ENCODE measurements at places on chromosomes 11 and 22.

- DNase-seq: no peak
These were observed 238.7 kb downstream of the FAM181B start for GRCh38 chr11:82494988-82495432.

DNA sequence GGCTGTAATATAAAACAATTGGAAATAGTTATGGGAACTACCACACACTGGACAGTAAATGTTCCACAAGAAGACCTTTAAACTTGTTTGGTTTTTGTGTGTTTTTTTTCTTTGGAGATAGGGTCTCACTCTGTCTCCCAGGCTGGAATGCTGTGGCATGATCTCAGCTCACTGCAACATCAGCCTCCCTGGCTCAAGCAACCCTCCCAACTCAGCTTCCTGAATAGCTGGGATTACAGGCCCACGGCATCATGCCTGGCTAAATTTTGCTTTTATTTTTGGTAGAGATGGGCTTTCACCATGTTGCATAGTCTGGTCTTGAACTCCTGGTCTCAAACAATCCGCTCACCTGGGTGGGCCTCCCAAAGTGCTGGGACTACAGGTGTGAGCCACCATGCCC is 121.0 kb downstream of the MPPED2 start:
- DNase-seq: no peak

DNA sequence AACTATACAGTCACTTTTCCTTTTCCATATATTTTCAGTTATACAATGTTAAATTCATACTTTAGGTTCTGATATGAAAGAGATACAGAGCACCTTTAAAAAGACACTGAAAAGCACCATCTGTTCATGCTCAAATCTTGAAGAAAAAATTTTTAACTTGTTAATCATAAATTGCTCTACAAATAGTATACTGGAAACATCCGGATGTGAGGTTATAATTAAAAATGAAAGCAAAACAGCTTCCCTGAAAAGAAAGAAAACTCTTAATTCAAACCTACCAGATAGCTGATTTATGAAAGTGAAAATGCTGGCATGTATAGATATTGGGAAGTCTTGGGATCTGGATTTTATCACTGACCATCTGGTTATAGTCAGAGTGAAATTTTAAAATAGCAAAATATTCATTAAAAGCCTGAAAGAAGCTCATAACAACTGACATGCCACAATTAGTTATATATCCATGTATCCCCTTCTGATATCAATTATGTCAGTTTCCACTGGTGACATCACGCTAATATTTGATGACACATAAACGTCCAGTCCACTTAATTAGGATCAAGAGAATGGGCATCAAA is 740.0 kb downstream of the DLG2 start:
- DNase-seq: no peak

GRCh38 chr11:69220561-69221051 is 64.9 kb downstream of the SMIM38 start:
- DNase-seq: no peak

DNA sequence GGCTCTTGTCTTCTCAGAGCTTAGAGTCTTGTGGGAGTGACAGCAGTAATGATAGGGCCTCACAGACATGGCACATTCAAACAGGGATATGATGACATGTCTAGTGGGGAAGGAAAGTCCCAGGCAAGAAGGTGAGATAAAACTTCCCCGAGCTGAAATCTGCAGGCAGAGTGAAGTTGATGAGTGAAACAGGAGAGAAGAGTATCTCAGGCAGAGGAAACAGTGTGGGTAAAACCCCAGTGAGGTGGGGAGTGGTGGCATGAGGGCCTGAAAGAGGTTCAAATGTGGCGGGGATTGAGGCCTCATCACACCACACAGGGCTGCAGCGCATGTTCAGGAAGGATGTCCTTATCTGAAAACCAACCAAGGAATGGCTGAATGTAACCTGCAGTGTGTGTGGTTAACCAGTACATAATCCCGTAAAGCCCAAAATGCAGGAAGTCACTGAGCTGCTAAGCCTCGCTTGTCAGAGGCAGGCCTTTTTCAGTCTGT is 153.8 kb upstream of the E2F8 start:
- no peak for DNase-seq

DNA sequence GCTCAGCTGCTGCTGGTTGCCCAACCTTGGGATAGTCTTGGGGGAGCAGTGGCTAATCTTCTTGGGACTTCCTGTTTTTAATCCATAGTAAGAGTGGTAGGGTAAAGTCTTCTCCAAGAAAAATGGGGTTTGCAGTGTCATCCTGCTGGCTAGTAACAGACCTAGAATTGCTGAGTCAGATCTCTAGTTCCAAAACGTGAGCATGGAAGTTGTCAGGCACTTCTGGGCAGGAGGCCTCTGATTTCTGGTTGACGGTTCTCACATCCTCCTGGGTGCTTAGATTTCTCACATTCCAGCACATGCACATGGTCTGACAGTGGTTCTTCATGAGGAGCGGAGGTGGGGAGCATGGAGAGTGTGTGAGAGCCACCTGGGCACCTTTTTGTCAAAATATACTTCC is 410.0 kb downstream of the OPCML start:
- no peak for DNase-seq

DNA sequence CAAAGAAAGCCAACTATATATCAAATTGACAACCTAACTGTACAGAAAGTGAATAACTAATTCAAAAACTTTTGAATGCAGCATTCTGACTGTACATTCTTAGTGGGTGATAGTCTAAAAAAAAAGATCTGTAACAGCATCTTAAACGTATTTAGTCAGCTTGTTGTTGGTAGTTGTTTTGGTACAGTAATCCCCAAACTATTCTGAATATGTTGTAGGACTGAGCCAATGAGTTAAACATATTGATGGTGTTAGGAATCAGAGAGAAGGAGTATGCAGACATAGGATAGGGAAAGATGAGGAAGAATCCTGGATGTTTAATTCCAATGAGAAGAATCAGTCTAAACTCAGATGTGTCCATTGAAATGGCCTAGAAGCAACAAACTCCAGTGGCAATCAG is 41.9 kb upstream of the KIRREL3 start:
- DNase-seq: no peak

DNA sequence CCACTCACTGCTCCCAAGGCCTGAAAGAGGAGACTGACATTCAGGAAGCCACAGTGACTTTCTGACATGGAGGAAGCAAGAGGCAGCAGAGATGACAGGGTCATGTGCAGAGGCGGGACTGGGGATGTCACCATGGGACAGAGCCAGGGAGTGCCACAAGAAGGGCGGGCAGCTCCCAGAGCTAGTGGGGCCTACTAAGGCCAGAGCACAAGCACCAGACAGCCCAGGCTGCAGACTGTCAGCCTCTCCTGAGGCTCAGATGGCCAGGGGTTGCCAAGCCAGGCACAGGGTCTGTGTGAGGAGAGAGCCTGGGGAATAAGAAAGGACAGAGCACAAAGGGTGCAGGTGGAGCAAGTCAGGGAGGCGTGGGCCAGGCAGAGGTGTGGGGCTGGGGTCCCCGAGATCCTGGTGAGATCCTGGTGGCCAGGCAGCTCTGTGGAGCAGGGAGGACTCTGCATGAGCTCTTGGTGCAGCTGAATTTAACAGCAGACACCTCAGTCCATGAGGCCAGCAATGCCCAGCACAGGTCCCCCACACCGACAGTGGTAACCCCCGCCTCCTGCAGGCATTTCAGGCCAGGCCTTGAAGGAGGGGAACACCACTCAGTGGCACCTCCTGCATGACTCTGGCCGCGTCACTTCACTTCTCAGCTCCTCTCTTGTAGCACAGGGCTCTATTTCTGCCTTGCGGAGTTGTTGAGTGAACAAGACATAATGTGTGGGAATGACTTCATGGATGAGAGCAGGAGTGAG is 52.3 kb downstream of the SGSM3 start:
- no peak for DNase-seq

GRCh38 chr11:133386852-133387251 is 145.4 kb downstream of the OPCML start:
- no peak for DNase-seq

GRCh38 chr22:32410459-32410858 is 1.6 kb downstream of the RTCB start:
- DNase-seq: no peak

- no peak for DNase-seq
These were observed 23.1 kb upstream of the ANO5 start for GRCh38 chr11:22169833-22170232.

DNA sequence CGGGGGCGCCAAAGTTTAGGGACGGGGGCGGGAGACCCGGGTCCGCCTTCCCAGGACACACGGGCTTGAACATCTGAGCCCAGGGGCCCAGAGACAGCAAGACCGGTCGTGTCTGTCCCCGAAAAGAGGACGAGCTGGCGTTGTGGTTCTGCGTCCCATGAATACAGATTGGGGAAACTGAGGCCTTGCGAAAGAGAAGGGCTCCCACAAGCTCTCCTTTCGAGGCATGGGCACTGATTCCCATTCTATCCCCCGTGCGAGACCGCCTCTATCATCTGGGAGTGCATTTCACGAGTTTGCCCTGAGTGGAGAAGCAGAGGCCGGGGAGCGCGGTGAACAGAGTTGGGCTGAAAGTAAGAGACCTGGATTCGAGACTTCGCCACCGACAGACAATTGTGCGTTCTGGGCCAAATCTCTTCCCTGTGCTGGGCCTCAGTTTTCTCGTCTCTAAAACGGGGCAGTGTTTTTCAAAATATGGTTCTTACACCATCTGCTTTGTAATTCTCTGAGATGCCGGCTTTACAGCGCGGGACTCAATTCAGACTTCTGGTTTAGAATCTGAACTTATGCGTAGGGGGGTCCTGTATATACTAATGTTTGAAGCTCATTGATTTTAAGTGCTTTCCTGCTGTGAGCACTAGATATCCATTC is 471 bp downstream of the RNF185 start:
- DNase-seq: peak; percentile 9

DNA sequence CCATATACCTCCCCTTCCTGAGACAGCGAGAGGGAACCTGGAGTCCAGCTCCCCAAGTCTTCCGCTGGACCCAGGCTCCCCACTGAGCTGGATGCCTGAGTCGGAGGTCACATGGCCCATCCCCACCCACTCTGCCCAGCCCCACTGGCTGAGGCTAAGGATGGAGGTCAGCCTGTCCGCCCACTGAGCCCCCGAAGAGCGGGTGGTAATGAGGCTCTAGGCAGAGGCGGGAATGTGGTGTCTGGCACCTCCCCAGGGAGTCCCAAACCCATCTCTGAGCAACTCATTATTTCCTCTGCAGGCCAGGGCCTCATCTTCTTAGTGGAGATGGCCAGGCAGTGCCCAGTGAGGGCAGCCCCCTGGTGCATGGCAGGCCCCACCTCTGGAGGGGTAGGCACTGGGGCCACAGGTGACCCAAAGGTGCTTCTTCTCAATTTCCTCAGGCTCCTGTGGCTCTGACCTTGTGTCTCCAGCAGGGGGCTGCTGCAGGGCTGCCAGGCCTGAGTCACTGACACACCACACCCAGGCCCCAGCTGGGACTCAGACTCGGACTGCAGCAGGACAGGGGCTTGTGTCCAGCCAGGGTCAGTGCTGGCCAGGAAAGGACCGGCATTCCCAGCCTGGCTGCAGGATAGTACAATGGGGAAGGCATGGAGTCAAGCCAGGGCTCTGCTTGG is 10.2 kb upstream of the PDE2A start:
- peak; percentile 26 for DNase-seq

DNA sequence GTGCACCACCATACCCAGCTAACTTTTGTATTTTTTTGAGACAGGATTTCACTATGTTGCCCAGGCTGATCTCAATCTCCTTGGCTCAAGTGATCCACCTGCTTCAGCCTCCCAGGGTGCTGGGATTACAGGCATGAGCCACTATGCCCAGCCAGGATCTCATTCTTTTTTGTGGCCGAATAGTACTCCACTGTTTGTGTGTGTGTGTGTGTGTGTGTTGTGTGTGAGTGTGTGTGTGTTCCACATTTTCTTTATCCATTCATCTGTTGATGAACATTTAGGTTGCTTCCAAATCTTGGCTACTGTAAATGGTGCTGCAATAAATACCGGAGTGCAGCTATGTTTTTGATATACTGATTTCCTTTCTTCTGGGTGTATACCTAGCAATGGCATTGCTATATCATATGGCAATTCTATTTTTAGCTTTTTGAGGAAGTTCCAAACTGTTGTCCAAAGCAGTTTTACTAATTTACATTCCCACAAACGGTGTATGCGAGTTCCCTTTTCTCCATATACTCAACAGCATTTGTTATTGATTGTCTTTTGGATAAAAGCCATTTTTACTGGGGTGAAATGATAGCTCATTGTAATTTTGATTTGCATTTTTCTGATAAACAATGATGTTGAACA is 105.4 kb downstream of the TTC28 start:
- DNase-seq: no peak

- no peak for DNase-seq
These were observed 979 bp upstream of the MOGAT2 start for GRCh38 chr11:75716659-75717058.

- DNase-seq: no peak
These were observed 5.1 kb downstream of the PRAME start for GRCh38 chr22:22553735-22554586.

- no peak for DNase-seq
These were observed 89.6 kb upstream of the API5 start for GRCh38 chr11:43222215-43222614.

GRCh38 chr22:29382580-29383302 is 5.6 kb downstream of the AP1B1 start:
- DNase-seq: no peak

DNA sequence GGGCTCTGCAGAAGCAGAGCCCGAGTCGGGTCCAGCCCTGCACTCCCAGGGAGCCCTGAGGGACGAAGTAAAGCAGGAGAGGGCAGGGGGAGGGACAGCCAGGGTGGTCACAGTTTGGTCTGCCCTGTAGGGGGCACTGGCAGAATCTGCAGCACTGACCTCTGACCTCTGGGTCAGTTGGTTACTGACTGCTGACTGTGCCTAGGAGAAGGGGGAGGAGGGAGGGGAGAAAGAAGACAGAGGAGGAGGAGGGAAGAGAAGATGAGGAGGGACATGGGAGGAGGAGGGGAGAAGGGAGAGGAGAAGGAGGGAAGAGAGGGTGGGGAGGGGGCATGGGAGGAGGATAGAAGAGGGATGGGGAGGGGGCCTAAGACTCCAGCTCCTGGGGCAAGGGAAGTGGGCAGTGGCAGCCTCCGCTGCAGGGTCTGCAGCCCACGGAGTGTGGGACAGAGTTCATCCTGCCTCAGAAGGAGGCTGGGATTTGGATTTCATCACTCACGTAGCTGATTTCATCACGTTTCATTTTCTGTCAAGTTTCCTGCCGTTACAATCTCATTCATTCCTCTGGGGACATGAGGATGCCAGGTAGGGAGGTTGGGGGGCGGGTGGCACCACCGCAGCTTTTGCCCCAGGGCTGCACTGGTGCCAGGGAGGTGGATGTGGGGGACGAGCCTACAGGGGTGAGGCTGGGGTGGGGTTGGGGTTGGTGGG is 55.2 kb downstream of the FLRT1 start:
- no peak for DNase-seq

DNA sequence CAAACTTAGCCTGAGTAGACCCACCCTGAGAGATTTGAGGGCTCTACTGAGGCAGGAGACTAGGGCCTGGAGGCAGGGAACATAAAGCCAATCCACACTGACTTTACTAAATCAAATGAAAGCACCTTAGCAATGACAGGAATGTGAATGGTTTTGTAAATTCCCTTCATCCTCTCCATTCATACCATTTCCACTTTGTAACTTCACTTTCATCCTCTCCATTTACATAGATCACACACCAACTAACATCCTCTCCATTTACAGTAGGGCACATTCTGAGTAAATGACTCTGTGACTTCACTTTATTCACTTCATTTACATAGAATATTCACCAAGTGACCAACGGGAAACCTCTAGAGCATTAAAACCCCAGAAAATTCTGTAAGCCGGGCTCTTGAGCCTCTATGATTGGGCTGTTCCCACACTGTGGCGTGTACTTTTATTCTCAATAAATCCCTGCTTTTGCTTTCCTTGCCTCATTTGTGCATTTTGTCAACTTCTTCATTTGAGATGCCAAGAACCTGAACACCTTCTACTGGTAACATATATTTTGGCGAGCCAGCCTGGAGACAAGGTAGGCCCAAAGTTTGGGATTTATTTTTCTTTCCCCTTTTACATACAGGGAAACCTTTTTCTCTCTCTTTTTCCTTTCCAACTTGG is 82.9 kb downstream of the PIWIL4 start:
- no peak for DNase-seq

All from activated CD4-positive, alpha-beta T cell treated with anti-CD3 and anti-CD28 coated beads, Interleukin-2, amount 50 U/mL, for 1 hour (primary cell).